ENCODE measurements at places on chromosomes 3 and 15.
A peak's percentile ranks its signal among the peaks of the same experiment; 100 is the strongest.

DNA sequence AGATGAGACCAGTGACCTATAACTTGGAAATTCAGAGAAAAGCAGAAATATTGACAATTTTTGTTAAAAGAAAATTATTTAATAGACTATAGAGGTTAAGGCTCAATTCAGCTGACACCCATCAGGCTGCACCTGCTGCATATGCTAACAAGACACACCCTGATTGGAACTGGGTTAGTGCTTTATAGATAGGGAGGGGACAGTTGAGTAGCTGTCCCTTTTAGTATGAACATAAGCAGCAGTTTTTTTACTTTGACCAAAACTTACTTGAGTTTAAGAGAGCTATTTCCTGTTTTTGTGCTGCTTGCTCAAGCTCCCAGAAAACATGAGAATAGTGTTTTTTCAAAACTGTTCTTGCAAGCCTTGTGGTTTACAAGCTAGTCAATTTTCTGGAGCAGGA is 292.6 kb downstream of the LRRC3B start:
- no peak for DNase-seq

DNA sequence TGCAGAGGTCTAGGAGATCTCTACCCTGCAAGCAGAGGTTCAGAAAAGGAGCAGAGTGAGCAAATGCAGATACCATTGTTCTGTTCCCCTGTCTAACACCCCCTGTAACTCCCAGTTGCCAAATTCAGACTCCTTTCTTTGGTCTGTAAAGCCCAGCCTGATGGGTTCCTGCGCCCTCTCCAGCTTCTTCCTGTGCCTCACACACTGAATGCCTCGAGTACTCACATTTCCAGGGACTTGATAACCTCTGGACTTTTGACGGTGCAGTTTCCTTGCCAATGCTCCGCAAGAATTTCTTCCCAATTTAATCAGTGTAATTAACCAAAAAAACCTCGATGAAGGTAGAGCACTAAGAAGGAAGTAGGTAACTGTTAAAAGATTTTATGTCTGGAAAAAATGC is 19.3 kb downstream of the PDE8A start:
- no peak for DNase-seq

DNA sequence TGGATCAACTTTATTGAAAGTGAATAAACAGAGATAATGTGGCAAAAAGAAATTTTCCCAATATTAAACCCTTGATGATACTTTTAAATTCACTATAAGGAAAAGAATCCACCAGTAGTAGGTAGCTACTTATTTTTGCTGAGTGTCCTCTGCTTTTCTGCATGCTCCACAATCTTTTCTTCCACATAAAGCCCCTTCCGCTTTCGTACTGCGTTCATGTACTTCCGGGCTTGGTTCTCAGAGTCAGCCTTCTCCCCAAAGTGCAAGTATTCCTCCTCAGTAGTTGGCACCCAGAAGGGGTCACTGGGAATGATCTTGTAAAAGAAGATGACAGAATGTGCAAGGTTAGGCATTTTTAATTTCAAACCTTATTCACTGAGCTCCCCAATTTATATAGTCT is 84.4 kb upstream of the MEX3B start:
- DNase-seq = no peak

DNA sequence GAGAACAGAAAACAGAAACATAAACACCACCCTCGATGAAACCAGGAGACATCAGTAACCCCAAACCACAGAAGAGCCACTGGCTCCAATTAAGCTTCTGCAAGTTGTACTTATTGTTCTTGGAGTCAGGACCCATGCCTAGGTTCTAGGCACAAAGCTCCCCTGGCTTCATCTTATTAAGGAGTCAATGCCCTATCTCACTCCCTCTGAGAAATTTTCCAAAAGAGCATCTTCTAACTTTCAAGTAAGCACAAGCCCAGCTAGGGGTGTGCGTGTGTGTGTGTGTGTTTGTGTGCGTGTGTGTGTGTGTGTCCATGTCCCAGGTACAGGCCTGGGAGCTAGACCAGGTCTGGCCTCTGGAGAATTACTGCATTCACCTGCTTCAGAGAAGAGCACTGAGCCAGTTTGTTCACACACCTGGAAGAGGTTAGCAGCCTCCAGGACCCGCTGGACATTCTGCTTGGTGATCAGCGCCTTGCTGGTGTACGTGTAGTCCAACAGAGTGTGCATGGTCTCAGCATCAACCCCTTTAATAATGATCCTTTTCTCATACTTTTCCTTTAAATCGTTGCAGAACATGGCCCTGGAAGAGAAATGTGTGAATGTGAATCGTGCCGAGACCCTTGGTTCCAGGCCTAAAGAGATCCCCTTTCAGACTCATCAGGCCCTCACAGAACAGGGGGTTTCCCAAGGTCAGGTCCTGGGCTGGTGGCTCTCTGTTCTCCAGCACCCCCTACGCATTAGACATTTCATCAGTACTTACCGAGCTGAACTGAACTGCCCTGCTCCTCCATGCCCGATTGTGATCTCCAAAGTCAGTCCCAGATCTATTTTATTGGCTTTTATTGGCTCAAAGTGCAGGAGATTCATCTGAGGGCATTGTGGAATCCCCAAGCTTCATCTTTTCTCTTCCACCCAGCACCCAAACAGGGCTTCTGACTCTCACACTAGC is 27.8 kb downstream of the KLHL6 start:
- DNase-seq = no peak

DNA sequence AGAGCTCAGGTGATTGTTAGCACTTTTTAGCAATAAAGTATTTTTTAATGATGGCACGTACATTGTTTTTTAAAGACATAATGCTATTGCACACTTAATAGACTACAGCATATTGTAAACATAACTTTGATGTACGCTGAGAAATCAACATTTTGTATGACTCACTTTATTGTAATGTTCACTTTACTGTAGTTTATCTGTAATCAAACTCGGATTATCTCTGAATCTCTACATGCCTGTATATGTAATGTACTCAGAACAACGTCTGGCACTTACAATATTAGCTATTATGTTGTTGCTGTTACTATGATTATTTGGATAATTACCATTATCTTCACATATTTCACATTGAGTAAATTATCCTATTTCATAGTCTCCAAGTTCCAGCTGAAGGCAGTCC is 137.9 kb upstream of the CHRM5 start:
- DNase-seq = no peak

- DNase-seq = no peak
Observed at GRCh38 chr3:191795196-191795595, 334.2 kb downstream of the PYDC2 start.

DNA sequence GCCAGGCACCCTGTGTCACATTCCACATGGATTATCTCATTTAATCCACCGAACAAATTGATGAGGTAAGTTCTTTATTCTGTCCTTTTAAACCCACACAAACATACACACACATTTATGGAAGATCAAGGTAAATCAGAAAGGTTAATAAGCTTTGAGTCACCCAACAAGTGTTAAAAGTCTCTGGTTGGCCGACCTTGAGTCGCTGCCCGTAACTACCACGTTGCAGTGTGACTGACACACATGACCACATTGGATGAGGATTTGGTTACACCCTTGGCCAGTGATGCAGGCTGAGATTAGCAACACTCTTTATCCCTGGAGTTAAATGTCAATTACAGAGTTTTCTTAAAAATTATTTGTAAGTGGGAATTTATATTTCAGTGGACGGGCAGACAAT is 19.2 kb downstream of the FOXP1 start:
- DNase-seq = no peak

GRCh38 chr3:153669527-153669926 is 451.7 kb upstream of the ARHGEF26 start:
- DNase-seq = no peak

- peak; percentile 29 for DNase-seq
Observed at GRCh38 chr3:14548321-14548729, 8.2 kb upstream of the GRIP2 start.

DNA sequence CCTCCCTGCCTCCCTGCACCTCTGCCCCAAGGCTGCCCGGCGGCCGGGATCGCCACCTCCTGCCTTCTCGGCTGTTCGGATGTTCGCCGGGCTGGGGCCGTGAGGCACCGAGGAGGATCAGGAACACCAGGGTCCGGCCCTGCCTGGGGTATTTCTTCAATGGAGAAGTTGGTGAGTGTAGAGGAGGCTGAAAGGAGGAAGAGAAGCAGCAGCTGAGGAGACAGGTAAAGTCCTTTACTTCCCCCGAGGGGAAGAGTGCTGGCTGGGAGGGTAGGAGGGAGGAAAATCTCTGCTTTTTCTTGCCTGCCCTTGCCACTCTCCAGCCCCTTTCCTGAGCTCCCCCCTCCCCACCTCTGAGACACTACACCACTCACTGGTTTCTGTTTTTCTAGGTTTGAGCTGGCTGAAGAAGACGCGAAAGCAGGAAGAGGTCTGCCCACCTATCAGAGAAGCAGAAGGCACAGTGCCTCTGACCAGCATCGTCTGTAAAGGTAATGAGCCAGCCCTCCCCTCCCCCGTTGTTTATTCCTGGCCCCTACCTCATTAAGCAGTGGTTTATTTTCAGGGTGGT is 519 bp downstream of the ASB7 start:
- peak; percentile 36 for DNase-seq

- DNase-seq = no peak
Observed at GRCh38 chr3:124530916-124531315, 199.3 kb upstream of the UMPS start.

DNA sequence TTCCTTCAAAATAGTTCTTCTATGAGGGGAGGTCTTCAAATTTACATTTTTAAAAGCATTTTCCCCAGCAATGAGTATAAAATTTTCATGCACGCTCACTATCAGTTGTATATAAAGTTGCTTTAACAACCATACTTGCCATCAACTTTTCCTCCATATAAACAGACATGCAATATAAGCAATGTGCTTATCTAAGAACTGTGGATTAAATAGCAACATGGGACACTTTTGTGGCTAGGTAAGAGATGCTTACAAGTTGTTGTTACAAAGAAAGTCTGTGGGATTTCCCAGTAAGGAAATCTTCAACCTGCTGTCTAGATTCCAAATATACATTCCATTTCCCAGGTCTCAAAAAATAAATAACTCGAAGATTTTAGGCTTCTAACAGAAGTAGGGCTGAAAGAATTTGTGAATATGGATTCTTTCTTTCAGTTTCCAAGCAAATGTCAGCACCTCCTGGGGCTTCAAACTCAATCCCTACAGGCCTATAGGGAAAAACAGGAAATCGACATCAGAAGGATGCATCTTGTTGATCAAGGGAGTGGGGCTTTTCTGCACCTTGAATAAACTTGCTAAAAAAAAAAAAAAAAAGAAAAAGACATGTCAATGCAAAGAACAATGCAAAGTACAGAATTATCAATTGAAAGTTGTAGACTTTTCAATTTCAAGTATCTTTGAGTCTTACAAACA is 16.1 kb downstream of the TNIK start:
- no peak for DNase-seq

DNA sequence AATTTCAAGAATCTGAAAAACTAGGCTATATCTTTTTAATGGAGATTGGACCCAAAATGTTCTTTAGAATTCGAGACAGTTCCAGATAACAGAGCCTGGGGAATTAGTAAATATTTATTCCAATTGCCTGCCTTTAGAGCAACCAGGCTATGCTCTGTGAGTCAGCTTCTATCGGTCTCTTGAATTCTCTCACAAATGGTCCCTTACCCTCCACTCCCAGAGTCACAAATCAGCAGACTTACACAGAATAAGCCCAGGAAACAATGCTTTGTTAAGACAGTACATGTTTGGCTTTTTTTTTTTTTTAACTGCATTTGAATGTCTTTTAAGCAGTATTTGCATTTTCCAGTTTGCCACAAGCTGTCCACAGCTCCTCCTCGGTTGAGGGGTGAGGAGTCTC is 460.7 kb upstream of the CBLB start:
- no peak for DNase-seq
